ENCODE measurements at places on chromosomes 7 and 10. TPM values are rescaled to one million over a fixed set of nuclear protein-coding genes. Genes with fewer than 3 reads are reported as not detected.

Gene ACTR3C
- 3.5 TPM for polyA plus RNA-seq

Gene SH3PXD2A
- 61.0 TPM for polyA plus RNA-seq

Gene UCN3
- polyA plus RNA-seq, result not detected

Gene KEL
- polyA plus RNA-seq, result 0.09 TPM

Gene EVX1
- polyA plus RNA-seq, result 0.07 TPM

Gene ADCY1
- polyA plus RNA-seq, result 2.7 TPM

Gene PNLIP
- polyA plus RNA-seq, result 1.4 TPM

Gene ADAM22
- 0.17 TPM for polyA plus RNA-seq

Gene CYP2E1
- polyA plus RNA-seq, result 2.1 TPM

Gene FAM13C
- polyA plus RNA-seq, result 1.5 TPM

All from adipose tissue (tissue), 3 donors.